Gastrocnemius medialis (tissue), 4 donors: ENCODE measurements at places on chromosomes 1 and 21. TPM values are rescaled to one million over a fixed set of nuclear protein-coding genes. Genes with fewer than 3 reads are reported as not detected.

GJA8 gene
- total RNA-seq: not detected

RAB7B gene
- total RNA-seq: 0.15 TPM

CYP4X1 gene
- 3.2 TPM for total RNA-seq

HMGN1 gene
- total RNA-seq: 8.3 TPM

LRIG2 gene
- total RNA-seq: 9.0 TPM

NPHP4 gene
- total RNA-seq: 10.4 TPM

- no peaks in the 10 kb centered on the region for H3K36me3 ChIP-seq
- H3K27ac ChIP-seq: no peak overlapping the region
- H3K4me1 ChIP-seq: no peaks in the 10 kb centered on the region
These were observed 74.7 kb downstream of the RGS18 start for GRCh38 chr1:192232817-192233417.

GRCh38 chr1:23562137-23562876 lies 3.0 kb upstream of the ID3 start:
- no peaks in the 10 kb centered on the region for H3K27me3 ChIP-seq
- peak; percentile 88 for DNase-seq
- peak overlapping the region; percentile 1 for H3K4me3 ChIP-seq
- H3K36me3 ChIP-seq: no peaks in the 10 kb centered on the region
- H3K4me1 ChIP-seq: peaks cover 47% of the 10 kb centered on the region
- H3K27ac ChIP-seq: peak overlapping the region; percentile 88

GRCh38 chr21:22154579-22155274 lies 1156.5 kb downstream of the NCAM2 start:
- no peaks in the 10 kb centered on the region for H3K4me1 ChIP-seq
- no peak for DNase-seq
- no peaks in the 10 kb centered on the region for H3K36me3 ChIP-seq
- no peak overlapping the region for H3K27ac ChIP-seq

DNA sequence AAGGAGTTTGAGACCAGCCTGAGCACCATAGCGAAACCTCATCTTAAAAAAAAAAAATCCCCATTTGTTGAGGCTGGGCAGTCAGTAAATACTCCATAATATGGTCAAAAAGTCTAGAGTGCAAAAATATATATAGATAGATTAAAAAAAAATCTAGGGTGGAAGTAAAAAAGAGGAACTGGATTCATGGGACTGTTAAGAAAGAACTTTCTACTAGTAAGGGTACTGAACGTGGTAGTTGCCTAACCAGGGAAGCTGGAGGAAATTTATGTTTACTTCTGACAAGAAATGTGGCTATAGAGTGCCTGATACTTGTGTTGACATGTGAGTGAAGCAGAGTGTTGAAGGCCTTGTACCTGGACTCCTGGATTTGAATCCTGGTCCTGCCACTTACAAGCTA lies 265.9 kb upstream of the FAM78B start:
- no peak for DNase-seq
- H3K27me3 ChIP-seq: no peaks in the 10 kb centered on the region
- H3K4me1 ChIP-seq: no peaks in the 10 kb centered on the region

DNA sequence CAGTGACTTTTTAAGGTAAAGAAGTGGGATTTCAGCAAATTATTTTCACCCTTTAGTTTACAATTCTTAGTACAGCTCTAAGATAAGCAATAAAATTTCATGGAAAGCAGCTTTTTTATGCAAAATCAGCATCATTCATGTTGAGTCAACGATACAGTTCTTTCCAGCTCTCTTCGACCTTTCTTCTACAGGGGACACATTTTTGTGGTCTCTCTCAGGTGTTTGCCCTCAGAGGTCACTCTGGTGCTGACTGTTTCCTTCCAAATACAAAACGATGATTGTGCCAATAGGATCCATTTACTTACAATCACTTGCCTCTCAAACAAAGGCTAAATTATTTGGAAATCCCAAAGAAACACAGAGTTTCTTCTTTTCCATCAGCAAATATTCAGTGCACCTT lies 51.0 kb downstream of the PSMG1 start:
- H3K36me3 ChIP-seq: no peaks in the 10 kb centered on the region
- no peak for DNase-seq
- no peaks in the 10 kb centered on the region for H3K27me3 ChIP-seq
- no peaks in the 10 kb centered on the region for H3K4me1 ChIP-seq
- no peak overlapping the region for H3K4me3 ChIP-seq

DNA sequence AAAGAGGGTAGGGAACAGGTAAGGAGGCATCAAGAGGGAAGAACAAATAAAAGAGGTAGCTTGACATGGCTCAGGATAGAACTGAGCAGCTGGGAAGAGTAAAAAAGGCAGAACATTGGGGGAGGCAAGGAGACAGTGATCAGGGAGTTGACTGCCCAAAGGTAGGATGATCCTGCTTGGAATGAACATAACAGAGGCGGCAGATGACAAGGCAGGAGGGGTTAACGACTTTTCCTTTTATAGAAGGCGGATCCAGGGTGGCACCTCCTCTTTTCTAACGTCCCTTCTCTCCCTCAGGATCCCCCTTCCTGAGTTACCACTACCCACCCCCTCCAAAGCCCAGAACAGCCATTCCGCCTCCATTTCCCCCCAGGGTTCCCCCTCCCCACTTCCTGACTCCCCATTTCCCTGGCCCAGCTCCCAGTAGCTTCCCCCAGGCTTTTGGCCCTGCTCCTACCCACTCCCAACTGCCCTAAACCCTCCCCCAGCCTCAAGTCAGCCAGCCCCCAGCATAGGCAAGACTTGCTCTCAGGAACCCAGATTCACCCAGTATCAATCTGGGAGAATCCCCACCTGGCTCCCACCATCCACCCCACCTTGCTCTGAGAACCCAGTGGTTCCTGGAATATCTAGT lies 769 bp upstream of the ADAMTS4 start:
- H3K4me1 ChIP-seq: peaks cover 54% of the 10 kb centered on the region
- no peak overlapping the region for H3K4me3 ChIP-seq
- no peaks in the 10 kb centered on the region for H3K27me3 ChIP-seq
- H3K36me3 ChIP-seq: no peaks in the 10 kb centered on the region
- DNase-seq: no peak

- H3K4me1 ChIP-seq: no peaks in the 10 kb centered on the region
- no peaks in the 10 kb centered on the region for H3K36me3 ChIP-seq
- no peak overlapping the region for H3K27ac ChIP-seq
- H3K4me3 ChIP-seq: no peak overlapping the region
- H3K27me3 ChIP-seq: no peaks in the 10 kb centered on the region
- no peak for DNase-seq
These were observed 9.6 kb upstream of the RPS6KC1 start for GRCh38 chr1:213041443-213041842.

DNA sequence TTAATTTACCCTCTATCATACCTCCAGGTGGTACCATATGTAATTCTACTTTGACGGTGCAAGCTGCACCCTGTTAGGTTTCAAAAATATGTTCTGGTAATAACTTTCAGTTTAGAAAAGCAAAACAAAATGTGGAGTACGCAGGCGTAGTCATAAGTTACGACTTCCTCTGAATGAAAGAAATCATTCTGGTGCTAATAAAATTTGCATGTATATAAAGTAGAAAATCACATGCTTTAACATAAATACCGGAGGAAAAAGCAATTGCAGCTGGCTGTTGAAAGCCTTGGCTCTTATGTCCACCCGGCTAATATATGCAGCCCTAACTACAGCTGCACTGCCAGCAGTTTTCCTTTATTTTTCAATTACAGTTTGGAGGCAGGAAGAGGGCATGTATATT lies 65.2 kb upstream of the TMPRSS15 start:
- H3K27ac ChIP-seq: no peak overlapping the region
- DNase-seq: no peak
- H3K27me3 ChIP-seq: no peaks in the 10 kb centered on the region
- H3K36me3 ChIP-seq: no peaks in the 10 kb centered on the region
- H3K4me1 ChIP-seq: no peaks in the 10 kb centered on the region

- H3K36me3 ChIP-seq: no peaks in the 10 kb centered on the region
- DNase-seq: no peak
- H3K27me3 ChIP-seq: no peaks in the 10 kb centered on the region
- H3K4me3 ChIP-seq: no peak overlapping the region
- peaks cover 11% of the 10 kb centered on the region for H3K4me1 ChIP-seq
These were observed 50.8 kb downstream of the SRRM1 start for GRCh38 chr1:24693827-24694379.

GRCh38 chr1:26602378-26602959 lies 72.9 kb downstream of the RPS6KA1 start:
- H3K4me1 ChIP-seq: no peaks in the 10 kb centered on the region
- no peak overlapping the region for H3K4me3 ChIP-seq
- no peaks in the 10 kb centered on the region for H3K27me3 ChIP-seq

DNA sequence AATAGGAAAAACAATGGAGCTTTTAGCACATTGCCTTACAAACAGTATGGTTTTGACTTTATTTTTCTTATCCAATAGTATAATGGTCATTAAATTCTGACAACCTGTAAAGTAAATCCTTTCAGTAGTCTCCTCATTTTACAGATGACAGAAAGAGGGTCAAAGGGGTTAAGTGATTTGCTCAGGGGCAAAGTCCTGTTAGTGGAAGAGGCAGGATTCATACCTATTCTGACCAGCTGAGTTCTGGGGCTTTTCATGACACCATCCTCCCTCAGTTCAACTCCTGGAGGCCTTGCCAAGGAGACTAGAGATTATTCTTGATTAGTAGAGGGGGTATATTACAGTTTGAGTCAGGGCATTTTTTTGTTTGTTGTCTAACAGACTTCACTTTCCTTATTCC lies 278.7 kb upstream of the DUSP10 start:
- no peak for DNase-seq
- no peak overlapping the region for H3K4me3 ChIP-seq
- H3K4me1 ChIP-seq: no peaks in the 10 kb centered on the region
- H3K27me3 ChIP-seq: no peaks in the 10 kb centered on the region
- H3K27ac ChIP-seq: no peak overlapping the region
- H3K36me3 ChIP-seq: no peaks in the 10 kb centered on the region

- no peaks in the 10 kb centered on the region for H3K36me3 ChIP-seq
- H3K27me3 ChIP-seq: peaks cover 5% of the 10 kb centered on the region
These were observed 25.9 kb downstream of the ARHGEF16 start for GRCh38 chr1:3480369-3480719.

- no peak overlapping the region for H3K4me3 ChIP-seq
- H3K27ac ChIP-seq: no peak overlapping the region
- no peak for DNase-seq
- H3K4me1 ChIP-seq: no peaks in the 10 kb centered on the region
- peaks cover 9% of the 10 kb centered on the region for H3K36me3 ChIP-seq
These were observed 66.3 kb downstream of the RABGAP1L start for GRCh38 chr1:174225499-174226204.
